ENCODE measurements at places on chromosomes 1 and 21.

GRCh38 chr1:85427849-85428248, 37.1 kb downstream of the DDAH1 start:
- no peak for DNase-seq

GRCh38 chr1:42179900-42180329, 15.4 kb upstream of the GUCA2A start:
- DNase-seq: no peak

DNA sequence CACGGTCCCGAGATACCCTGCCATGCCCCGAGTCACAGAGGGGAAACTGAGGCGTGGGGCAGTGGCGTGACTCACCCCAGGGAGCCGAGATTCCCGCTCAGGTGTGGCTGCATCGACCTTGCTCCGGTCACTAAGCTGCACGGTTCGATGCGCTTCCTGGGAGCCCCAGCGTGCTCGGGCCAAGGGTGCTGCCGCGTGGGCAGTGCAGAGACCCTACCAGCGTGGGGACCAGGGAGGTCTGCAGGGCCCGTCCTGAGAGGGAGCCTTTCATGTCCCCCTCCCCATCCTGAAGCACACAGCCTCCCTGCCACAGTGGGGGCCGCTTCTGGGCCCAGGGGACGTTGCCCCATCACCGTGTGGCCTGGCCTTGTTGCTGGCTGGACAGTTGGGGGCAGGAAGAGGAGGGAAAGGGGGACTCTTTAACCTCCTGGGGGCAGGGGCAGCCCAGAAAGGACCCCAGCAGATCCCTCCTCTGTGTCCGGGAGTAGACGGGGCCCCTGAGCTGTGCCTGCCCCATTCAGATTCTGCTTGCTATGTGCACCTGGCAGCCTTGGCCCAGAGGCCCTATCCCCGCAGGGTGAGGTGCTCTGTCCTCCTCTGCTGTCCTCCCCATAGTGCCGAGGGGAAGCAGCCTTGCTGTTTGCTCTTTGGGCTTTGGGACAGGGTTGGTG, 52.3 kb downstream of the COL18A1 start:
- DNase-seq: no peak

GRCh38 chr1:6128276-6129081, 51.6 kb downstream of the CHD5 start:
- DNase-seq: no peak

- DNase-seq: no peak
These were observed 278.4 kb upstream of the SNX7 start for GRCh38 chr1:98382986-98383740.

DNA sequence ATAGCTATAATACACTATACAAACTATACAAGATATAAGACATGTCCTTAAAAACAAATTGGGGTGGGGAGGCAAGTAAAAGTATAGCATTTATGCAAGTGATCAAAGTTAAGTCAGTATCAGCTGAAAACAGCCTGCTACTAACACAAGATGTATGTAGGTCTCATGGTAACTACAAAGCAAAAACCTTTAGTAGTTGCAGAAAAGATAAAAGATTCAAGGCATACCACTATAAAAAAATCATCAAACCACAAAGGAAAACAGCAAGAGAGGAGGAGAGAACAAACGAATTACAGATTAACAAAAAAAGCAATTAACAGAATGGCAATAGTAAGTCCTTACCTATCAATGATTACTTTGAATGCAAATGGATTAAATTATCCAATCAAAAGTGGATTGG, 22.7 kb downstream of the ERO1B start:
- no peak for DNase-seq

DNA sequence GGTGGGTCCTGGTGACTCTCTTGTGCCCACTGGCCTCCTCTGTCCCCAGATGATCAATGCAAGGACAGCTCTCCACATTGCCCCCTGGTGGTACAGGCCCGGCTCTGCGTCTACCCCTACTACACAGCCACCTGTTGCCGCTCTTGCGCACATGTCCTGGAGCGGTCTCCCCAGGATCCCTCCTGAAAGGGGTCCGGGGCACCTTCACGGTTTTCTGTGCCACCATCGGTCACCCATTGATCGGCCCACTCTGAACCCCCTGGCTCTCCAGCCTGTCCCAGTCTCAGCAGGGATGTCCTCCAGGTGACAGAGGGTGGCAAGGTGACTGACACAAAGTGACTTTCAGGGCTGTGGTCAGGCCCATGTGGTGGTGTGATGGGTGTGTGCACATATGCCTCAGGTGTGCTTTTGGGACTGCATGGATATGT, 10.8 kb downstream of the ADAMTSL4 start:
- DNase-seq: peak; percentile 77
